NAMALWA (cell line): ENCODE measurements at places on chromosomes 2 and 18.

- DNase-seq: no peak
Observed at GRCh38 chr2:34656632-34657031, 1057.5 kb upstream of the FAM98A start.

GRCh38 chr2:213148572-213149261 lies 2.7 kb downstream of the IKZF2 start:
- DNase-seq: peak; percentile 56

DNA sequence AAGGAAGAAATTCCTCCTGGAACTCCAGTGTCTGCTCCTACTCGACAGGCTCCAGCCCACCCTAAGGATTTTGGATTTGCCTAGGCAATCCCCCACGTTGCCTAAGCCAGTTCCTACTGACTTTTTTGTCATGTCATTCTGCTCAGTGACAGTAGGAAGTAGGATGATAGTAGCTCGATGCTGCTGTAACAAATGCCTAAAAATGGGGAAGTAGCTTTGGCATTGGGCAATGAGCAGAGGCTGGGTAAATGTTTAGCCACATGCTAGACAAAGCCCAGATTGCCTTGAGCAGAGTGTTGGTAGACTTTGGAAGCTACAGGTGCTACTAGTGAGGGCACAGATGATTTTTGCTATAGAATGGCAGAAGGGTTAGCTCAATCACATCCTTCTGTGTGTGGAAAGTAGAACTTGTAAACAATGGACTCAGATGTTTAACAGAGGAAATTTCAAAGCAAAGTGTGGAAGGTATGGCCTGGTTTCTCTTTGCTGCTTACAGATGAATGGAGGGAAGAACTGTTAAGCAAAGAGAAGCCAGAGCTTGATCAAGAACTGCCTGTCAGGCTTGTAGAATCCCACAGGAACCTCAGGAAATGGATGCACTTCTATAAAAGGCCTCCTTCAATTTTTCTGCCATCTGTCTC lies 154.8 kb downstream of the RNF144A start:
- DNase-seq: no peak

- DNase-seq: no peak
Observed at GRCh38 chr2:121150713-121151112, 134.3 kb downstream of the TFCP2L1 start.
